ENCODE measurements at places on chromosomes 12 and 14.

DNA sequence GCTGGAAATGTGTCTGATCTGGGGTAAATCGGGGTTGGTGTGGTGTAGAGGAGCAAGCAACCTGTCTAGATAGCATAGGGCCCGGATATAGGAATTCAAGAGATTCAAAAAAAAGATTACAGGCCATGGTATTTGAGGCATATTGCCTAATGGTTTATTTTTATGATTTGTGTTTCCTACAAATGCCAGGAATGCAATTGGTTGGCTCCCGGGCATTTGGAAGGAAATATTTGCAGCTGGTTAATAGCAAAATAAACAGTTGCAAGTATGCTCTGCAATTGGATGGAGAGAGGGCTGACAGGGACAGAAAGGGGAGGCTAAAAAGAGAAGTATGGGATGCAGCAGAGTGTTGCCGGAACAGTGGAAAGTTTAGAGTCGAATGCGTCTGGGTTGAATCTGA is 315.6 kb upstream of the ATP2B1 start:
- peak; percentile 90 for DNase-seq

GRCh38 chr14:101825797-101826196 is 64.3 kb downstream of the PPP2R5C start:
- DNase-seq = no peak

DNA sequence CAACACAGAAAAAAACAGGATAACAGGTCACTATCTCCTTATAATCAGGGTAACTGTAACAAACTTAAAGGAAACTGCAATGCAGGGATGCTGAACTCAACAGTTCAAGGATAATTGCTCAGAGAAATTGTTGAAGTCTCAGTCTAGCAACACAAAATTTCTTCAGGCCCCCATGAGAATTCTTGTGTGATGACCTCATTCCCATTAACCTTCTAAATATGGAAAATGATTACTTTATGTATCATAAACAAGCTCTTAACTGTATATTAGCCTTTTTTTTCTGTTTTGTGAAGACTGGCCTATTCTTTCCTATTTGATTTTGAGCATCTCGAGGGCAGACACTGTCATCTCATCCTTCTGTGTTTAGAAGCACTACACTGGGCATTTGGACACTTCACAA is 47.1 kb downstream of the IGF1 start:
- DNase-seq = no peak

DNA sequence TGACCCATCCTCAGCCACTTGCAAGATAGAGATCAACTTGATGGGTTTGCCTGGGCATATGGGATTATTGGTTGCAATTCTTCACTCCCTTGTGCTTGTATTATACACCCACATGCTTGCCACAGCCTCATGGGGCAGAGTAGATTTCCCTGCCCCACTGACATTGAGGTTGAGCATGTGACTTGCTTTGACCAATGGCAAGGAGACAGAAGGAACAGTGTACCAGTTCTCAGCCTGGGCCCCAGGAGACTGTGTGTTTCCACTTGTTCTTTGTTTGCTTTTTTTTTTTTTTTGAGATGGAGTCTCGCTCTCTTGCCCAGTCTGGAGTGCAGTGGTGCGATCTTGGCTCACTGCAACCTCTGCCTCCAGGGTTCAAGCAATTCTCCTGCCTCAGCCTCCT is 31.8 kb downstream of the CALM1 start:
- DNase-seq = no peak

DNA sequence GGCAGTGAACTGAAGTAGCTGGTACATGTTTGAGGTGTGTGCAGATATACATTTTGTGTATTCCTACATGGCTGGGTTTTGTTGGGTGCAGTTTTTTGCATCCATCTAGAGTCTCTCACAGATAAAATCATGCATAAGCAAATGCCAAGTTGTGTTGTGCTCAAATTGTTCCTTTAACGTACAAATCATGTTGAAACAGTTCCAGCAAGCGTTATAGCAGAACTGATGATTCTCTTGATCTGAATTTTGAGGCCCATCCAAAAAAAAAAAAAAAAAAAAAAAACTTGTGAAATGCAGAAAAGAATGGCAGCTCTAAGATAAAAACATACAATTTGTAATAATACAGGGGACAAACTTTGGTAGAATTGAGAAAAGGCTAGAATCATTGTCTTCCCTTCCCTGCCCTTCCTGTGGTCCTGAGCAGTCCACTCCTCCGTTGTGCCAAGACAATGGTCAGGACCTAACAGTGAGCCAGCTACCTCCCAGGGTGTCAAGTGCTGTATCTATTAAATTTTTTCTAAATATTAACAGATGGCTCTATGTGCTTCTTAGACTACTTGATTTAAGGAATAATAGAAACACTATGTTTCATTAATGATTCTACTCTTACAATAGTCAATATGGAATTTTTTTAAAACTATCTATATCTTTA is 122.1 kb downstream of the PLEKHA5 start:
- DNase-seq = no peak

GRCh38 chr12:10873378-10873777 is 10.7 kb downstream of the PRH1 start:
- DNase-seq = no peak

DNA sequence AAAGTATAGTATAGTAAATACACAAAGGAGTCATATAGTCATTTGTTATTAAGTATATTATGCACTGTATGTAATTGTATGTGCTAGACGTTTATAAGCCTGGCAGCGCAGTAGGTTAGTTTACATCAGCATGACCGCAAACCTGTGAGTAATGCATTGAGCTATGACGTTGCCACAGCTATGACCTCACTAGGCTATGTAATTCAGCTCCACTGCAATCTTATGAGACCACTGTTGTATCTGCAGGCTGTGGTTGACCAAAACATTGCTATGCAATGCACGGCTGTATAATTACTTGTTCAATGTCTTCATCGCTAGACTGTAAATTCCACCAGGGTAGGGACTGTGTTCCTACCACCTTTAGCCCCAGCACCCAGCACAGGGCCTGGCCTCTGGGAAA is 53.2 kb upstream of the VASH1 start:
- DNase-seq = no peak

DNA sequence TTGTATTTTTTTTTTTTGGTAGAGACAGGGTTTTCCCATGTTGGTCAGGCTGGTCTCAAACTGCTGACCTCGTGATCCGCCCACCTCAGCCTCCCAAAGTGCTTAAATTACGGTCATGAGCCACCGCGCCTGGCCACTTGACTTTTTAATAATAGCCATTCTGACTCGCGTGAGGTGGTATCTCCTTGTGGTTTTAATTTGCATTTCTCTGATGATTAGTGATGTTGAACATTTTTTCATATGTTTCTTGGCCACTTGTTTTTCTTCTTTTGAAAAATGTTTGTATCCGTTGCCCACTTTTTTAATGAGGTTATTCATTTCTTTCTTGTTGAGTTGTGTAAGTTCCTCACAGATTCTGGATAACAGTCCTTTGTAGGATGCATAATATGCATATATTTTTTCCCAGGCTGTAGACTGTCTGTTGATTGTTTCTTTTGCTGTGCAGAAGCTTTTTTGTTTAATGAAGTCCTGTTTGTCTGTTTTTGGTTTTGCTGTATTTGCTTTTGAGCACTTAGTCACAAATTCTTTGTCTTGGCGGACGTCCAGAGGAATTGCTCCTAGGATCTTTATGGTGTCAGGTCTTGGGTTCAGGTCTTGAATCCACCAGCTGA is 10.3 kb upstream of the PGAM5 start:
- peak; percentile 62 for DNase-seq
